GF-D8 (cell line): ENCODE measurements at places on chromosomes 3 and 15.

DNA sequence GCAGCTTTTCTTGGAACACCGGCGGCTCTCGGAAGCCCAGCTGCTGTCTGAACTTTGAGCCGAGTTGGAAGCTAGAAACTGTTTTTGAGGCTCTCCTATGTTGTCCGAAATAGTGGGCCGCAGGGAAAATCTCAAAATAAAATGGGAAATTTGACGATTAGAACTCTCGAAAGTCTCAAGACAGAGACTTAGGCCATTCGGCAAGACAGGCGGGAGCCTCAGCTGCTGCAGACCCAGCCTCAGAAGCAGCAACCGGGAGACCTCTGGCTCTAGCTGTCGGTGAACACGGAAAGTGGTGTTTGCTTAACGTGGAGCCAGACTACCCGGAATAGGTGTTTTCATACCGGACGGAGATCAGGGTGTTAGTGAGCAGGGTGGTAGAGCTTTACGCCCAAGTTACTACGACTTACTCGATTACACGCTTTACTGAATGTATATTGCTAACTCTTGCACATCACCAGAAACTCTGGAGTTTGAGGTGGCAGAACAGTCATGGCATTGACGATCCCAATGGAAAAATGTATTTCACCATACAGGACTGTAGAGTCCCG lies 357 bp upstream of the MAN2C1 start:
- no peak for DNase-seq

GRCh38 chr3:170772175-170772574 lies 97.8 kb downstream of the RPL22L1 start:
- DNase-seq: no peak

GRCh38 chr3:59116233-59116537 lies 66.4 kb upstream of the CFAP20DC start:
- no peak for DNase-seq

DNA sequence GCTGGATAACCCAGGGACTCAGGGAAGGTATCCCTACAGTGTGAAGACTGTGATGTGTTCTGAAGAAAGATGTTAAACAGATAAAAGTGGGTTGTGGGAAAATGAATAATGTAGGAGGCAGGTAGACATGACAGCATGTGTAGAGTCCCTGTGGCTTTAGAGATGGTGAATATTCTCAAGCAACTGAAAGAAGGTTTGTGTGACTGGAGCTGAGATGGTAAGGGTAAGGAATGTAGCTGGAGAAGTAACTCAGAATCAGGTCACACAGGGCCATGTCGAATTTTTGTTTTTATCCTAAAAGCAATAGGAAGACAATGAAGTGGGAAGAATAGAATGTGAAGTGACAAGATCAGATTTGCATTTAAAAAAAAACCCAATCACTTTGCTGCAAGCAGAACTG lies 53.7 kb upstream of the TRPC1 start:
- DNase-seq: no peak

- no peak for DNase-seq
Observed at GRCh38 chr15:59522988-59523461, 85.0 kb downstream of the FAM81A start.

- DNase-seq: peak; percentile 65
Observed at GRCh38 chr3:33749546-33750210, 31.6 kb upstream of the CLASP2 start.

DNA sequence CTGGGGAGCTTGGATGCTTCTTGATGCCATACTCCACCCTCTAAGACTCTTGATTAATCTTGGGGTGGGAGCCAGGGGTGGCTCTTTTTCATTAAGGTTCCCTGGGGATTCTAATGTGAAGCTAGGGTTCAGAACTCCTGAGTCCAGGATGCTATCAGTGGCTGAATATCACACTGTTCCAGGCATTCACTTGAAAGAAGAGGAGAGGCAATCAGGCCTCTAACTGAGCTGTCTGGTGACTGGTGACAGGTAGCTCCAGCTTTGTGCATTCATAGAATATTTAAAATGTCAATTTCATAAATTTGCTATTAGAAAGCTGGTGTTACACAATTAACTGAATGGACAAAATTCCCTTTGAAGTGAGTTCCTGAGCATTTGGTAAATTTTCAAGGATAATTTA lies 139.0 kb downstream of the CHDH start:
- DNase-seq: no peak

GRCh38 chr3:176097027-176097426 lies 1100.3 kb downstream of the TBL1XR1 start:
- DNase-seq: no peak

GRCh38 chr3:116037954-116038911 lies 407.1 kb downstream of the LSAMP start:
- DNase-seq: no peak

- peak; percentile 1 for DNase-seq
Observed at GRCh38 chr15:55526559-55527036, 18.6 kb upstream of the DNAAF4 start.

DNA sequence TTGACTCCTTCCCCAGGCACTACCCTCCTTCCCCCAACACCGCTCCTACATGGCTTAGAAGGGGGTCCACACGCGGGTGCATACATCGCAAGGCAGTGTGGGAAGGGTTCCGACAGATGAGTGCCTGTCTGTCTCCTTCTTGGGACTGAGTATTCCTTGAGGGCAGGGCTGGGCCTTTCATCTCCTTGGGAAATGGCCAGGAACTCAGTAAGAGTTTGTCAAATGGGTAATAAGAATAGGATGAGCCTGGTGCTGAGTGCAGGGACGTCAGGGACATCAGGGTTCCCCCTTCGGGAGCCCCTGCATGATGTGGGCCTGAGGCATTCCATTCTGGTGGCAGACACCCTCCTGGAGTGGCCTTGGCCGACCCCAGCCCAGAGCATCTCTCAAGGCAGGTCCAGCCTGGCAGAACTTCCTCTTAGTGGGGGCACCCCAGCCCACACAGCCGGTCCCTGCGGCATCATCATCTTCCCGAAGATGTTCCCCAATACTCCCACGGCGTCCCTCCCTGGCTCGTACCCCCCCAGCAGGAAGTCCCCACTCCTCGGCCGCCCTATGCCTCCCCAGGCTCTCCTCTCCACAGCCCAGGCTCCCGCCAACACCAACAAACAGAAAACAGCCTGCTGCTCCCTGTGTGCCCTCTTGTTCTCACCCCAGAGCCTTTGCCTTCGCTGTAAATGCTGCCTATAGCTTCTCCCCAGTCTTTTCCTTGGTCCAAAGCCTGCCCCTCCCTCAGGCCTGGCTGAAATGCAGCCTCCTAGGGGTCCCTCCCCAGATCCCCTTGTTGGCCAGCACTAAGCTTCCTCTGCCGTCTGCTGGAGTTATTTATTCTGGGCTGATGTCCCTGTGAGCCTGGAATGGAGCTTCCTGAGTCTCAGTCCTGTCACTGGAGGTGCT lies 67.5 kb upstream of the LCTL start:
- no peak for DNase-seq

- DNase-seq: no peak
Observed at GRCh38 chr3:14118400-14119381, 6.0 kb downstream of the CHCHD4 start.

GRCh38 chr3:105824129-105824528 lies 44.7 kb downstream of the CBLB start:
- no peak for DNase-seq

GRCh38 chr15:91867581-91868026 lies 14.1 kb downstream of the SLCO3A1 start:
- no peak for DNase-seq

GRCh38 chr15:32893421-32893820 lies 175.6 kb downstream of the GREM1 start:
- no peak for DNase-seq

DNA sequence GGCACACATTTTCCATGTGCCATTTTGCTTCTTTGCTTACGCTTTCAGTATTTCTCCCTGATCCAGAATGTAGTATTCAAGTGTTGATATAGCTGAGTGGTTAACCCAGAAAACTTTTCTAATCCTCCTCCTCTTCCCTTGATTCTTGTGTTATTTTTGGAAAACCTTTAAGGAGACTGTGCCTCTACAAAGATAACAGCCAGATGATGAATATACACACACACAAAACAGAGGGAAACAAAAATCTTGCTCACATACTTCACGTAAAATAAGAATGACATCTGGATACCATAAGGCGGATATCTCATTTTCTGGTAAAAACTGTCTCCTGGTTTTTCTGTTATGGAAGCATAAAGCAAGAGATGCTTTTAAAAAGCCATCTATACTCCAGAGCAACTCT lies 295.8 kb upstream of the THBS1 start:
- DNase-seq: no peak

- peak; percentile 33 for DNase-seq
Observed at GRCh38 chr15:42365921-42366550, 6.7 kb downstream of the CAPN3 start.

- DNase-seq: no peak
Observed at GRCh38 chr3:161265916-161266571, 44.9 kb downstream of the NMD3 start.

DNA sequence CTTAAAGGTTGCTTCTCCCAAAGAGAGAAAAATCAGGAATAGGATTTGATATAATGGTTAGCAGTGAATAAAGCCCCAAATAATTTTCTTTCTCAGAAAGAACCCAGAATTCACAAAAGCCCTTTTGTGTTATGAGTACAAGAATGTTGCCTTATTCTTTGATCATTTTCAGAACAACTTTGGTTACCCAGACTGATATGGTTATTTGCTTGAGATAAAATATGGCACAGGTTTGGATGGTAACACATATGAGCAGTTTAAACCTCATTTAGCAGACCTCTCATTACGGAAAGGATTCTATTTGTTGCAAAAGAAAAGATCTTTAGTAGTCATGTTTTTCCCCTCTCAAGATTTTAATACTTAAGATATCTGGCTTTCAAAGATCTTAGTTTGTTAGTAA lies 104.8 kb upstream of the MEX3B start:
- DNase-seq: no peak

GRCh38 chr15:87736891-87737389 lies 519.6 kb downstream of the NTRK3 start:
- no peak for DNase-seq

GRCh38 chr3:146650691-146651442 lies 45.7 kb upstream of the PLSCR5 start:
- DNase-seq: no peak

DNA sequence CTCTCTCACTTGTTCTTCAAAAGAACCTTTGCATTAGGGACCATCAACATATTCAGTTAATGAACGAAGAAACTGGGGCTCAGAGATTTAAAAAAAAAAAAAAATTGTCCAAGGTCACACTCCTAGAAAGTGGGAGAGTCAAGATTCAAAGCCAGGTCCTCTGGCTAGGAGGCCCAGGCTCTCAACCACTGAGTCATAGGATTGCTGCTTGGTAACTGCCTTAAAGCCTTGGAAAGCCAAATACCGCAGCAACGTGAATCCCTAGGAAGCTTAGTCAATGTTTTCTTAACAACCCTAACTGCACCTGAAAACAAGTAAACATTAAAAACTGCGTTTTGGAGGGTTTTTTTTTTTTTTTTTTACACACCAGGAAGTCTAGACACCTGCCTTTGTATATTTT lies 156.8 kb downstream of the WNT5A start:
- no peak for DNase-seq

- no peak for DNase-seq
Observed at GRCh38 chr15:47352217-47352616, 365.1 kb upstream of the SEMA6D start.

DNA sequence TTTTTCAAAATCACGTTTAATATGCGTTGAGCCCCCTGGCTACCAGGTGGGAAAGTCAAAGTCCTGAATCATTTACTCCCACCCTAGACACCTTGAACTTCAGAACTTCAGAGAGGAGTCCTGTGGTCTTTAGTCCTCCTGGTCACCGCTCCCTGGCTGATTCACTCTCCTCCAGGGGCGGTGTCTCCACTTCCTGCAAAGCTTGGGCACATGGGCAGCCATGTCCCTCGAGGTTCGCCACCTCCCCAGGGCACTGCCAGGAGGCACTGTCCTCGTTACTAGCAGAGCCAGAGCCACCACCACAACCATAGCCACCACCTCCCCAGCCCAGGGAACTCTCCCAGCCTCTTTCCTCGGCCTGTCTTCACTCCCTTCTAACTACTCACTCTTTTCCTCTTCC lies 31.0 kb downstream of the LOXL1 start:
- no peak for DNase-seq

DNA sequence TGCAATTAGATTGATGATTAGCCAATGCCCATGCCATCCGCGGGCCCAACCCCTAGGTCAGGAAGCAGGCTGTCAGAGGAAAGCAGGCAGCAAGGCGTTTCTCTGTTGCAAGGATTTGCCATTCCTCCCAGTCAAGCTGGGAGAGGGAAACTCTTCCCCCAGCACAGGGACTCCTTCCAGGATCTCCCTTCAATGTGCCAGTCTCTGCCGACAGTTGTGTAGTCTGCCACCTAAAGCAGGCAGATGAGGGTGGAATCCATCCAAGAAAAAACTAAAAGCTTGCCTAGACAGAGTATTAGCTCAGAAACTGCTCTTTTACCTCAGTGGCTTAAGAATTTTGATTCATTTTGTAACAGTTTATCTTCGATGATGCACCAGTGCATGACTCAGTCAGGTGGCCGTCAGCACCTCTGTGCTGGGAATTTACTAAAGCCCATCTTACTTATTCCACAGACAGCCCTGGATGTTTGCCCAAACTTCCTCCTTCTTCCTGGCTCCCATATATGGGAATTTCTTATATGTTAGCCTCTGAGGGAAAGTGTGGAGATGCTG lies 501.5 kb upstream of the THBS1 start:
- DNase-seq: no peak

DNA sequence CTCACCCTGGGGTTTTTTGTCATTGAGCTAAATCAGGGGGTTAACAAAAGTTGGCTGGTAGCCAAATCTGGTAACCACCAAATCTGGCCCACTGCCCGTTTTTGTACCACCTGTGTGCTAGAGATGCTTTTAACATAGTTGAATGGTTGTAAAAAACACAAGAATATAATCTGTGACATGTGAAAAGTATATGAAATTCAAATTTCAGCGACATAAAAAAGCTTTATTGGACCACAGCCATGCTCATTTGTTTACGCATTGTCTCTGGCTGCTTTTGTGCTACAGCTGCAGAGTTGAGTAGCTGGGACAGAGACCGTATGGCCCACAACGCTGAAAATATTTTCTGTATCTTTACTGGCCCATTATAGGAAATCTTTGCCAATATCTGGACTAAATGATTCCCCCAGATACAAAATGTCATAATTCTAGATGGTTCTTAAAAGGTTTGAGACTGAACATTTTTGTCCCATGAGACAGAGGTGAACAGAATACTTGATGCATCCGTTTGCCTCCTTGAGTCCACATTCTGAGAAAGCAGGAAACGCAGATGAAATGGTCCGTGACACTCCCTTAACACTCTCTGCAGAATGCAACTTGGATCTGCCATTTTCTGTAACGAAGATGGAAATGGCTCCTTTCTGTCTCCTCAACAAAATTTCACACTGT lies 120.9 kb upstream of the PDZRN3 start:
- no peak for DNase-seq

DNA sequence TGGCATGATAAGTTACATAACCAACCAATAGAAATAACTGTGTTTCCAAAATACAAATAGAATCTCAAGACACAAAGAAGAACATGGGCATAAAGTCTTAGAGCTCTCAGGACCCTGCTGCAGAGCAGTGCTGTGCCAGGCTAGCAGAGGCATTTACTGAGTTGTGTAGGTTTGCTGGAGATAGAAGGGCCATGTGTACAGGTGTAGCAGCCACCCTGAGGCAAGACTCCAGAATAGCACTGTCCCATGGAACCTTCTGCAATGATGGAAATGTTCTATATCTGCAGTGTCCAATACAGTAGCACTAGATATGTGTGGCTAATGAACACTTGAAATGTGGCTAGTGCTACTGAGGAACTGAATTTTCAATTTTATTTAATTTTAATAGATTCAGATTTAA lies 267.0 kb upstream of the UMPS start:
- no peak for DNase-seq

- DNase-seq: no peak
Observed at GRCh38 chr15:82543160-82543559, 2.9 kb upstream of the RPS17 start.
